Sigmoid colon (tissue), 7 donors: ENCODE measurements at places on chromosomes 3 and 15. TPM values are rescaled to one million over a fixed set of nuclear protein-coding genes. Genes with fewer than 3 reads are reported as not detected.
A peak's percentile ranks its signal among the peaks of the same experiment; 100 is the strongest.

- no peak overlapping the region for H3K4me3 ChIP-seq
- peaks cover 19% of the 10 kb centered on the region for H3K36me3 ChIP-seq
- H3K27me3 ChIP-seq = no peaks in the 10 kb centered on the region
- no peak for DNase-seq
- no peak overlapping the region for H3K27ac ChIP-seq
Observed at GRCh38 chr3:10289787-10290355, 2.9 kb downstream of the GHRL start.

DNA sequence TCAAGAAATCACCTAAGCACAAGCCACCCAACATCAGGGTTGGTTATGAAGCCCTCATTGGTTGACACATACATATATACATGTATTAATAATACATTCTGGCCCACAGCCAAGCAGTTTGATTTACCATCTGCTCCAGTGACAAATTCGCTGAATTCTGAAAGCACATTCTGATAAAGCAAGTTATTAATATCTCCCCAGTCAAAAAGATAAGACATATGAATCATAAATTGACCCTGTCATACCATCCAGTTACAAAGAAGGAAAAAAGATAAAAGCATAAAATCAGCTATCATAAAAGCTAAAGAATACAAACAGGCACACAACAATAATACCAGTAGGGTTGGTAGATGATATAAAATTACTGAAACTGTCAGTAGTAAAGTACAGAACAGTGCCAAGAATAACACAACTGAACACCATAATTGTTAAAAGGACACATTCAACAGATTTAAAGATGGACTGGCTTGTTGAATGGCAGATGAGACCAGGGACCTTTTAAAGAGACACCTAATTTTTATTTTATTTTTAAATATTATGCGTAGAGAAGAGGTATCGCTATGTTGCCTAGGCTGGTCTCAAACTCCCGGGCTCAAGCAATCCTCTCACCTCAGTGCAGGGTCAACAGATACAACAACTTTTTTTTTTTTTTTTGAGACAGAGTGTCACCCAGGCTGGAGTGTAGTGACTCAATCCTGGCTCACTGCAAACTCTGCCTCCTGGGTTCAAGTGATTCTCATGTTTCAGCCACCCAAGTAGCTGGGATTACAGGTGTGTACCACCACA, 7.7 kb downstream of the SNX4 start:
- no peaks in the 10 kb centered on the region for H3K27me3 ChIP-seq
- H3K27ac ChIP-seq = no peak overlapping the region
- H3K36me3 ChIP-seq = no peaks in the 10 kb centered on the region
- no peak for DNase-seq
- H3K4me3 ChIP-seq = no peak overlapping the region
- no peaks in the 10 kb centered on the region for H3K4me1 ChIP-seq

GRCh38 chr15:25172691-25173090, 217.9 kb downstream of the SNRPN start:
- no peaks in the 10 kb centered on the region for H3K27me3 ChIP-seq
- no peaks in the 10 kb centered on the region for H3K36me3 ChIP-seq
- no peak overlapping the region for H3K27ac ChIP-seq
- no peaks in the 10 kb centered on the region for H3K4me1 ChIP-seq
- no peak overlapping the region for H3K4me3 ChIP-seq
- peak; percentile 55 for DNase-seq

DNA sequence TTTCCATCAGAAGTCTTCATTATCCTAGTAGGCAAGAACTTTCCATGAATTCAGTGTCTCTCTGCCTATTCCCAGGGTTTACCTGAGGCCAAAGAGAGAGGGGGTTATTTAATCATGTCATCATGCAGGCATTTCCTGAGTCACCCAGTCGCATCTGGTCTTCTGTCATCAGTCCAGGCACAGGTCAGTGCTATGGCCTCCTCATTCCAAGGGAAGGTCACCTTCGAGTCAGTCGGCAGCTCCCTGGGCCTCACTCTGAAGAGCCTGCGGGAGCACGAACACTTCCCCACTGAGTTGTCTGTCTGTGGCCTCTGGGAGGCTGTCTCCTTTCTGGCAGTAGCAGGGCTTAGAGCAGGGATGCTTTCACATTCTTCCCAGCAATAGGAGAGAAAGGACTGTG, 26.2 kb upstream of the LRTM1 start:
- peaks cover 39% of the 10 kb centered on the region for H3K4me1 ChIP-seq
- no peaks in the 10 kb centered on the region for H3K36me3 ChIP-seq
- no peak overlapping the region for H3K27ac ChIP-seq
- H3K27me3 ChIP-seq = no peaks in the 10 kb centered on the region
- no peak overlapping the region for H3K4me3 ChIP-seq
- no peak for DNase-seq

DNA sequence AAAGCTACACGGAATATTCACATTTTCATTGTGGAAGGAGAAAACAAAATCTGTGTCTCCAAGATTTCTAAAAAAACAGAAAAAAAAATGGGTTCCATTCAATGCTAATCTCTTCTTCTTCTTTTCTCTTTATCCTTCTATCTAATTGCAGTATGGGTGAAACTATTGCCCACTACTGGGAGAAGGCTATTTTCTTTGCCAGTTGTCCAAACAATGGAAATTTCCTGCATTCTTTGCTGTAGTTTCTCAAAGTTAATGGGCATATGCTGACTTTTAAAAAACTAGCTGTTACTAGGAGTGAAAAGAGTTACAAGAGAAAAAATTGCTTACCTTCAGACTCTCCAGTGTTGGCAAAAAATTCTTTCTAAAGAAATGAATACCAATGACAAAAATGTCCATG, 179.3 kb upstream of the ANKRD28 start:
- H3K36me3 ChIP-seq = no peaks in the 10 kb centered on the region
- DNase-seq = no peak
- H3K4me3 ChIP-seq = no peak overlapping the region
- H3K27ac ChIP-seq = no peak overlapping the region
- no peaks in the 10 kb centered on the region for H3K27me3 ChIP-seq

- no peaks in the 10 kb centered on the region for H3K4me1 ChIP-seq
- H3K4me3 ChIP-seq = no peak overlapping the region
- H3K27me3 ChIP-seq = no peaks in the 10 kb centered on the region
- no peak overlapping the region for H3K27ac ChIP-seq
Observed at GRCh38 chr3:177641206-177641605, 443.9 kb upstream of the TBL1XR1 start.

DNA sequence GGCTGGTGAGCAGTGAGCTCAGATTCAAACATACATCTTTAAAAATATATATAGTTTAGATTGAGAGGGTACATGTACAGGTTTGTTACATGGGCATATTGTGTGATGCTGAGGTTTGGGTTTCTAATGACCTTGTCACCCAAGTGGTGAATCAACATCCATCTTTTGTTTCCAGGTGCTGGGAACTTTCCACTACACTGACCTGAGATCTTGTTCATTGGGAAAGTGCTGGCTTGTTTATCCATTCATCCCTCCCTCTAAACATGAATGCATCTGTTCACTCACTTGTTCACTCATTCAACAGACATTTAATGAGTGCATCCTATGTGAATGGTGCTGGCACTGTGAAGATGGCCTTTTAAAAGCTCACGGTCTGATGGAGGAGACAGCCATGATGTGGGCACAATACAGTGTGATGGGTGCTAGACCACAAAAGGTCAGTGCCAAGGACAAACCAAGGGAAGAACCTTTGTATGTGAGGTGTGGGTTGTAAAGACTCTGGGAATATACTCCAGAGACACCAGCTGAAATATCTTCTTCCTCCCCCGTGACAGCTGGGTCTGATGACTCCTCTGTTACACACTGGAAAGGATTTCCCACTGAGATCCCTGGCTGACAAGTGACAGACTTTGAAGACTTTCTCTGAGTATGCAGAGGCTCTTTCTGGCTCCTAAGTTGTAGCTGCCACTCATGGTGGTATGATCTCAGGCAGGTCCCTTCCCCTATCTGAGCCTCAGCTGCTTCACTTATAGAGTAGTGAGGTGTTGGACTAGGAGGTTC, 16.2 kb upstream of the ITGA11 start:
- H3K4me3 ChIP-seq = no peak overlapping the region
- H3K36me3 ChIP-seq = no peaks in the 10 kb centered on the region
- H3K27me3 ChIP-seq = no peaks in the 10 kb centered on the region
- H3K27ac ChIP-seq = no peak overlapping the region

GRCh38 chr15:92033314-92033713, 179.8 kb downstream of the SLCO3A1 start:
- no peaks in the 10 kb centered on the region for H3K36me3 ChIP-seq
- no peak overlapping the region for H3K4me3 ChIP-seq
- no peaks in the 10 kb centered on the region for H3K27me3 ChIP-seq
- no peak overlapping the region for H3K27ac ChIP-seq
- DNase-seq = no peak

DNA sequence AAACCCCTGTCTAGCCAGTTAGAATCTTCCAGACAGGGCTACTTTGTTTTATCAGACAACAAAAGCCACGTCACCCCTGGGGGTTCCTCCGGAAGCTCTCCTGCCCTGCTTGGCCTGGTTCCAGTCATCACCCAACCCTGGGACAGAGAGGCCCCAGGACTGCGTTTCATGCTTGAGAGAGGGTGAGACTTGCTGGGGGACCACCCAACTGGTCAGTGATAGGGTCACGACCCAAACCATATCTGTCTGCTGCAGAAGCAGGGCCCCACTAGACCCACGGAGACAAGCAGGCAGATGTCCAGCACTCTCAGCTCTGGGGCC, 1.2 kb downstream of the NT5DC2 start:
- H3K36me3 ChIP-seq = no peaks in the 10 kb centered on the region
- H3K27ac ChIP-seq = peak overlapping the region; percentile 65
- H3K4me3 ChIP-seq = peak overlapping the region; percentile 63
- no peaks in the 10 kb centered on the region for H3K27me3 ChIP-seq
- peak; percentile 71 for DNase-seq

- peaks cover 33% of the 10 kb centered on the region for H3K4me1 ChIP-seq
- H3K27me3 ChIP-seq = no peaks in the 10 kb centered on the region
- H3K36me3 ChIP-seq = no peaks in the 10 kb centered on the region
Observed at GRCh38 chr3:61828184-61828874, 267.0 kb downstream of the PTPRG start.

DNA sequence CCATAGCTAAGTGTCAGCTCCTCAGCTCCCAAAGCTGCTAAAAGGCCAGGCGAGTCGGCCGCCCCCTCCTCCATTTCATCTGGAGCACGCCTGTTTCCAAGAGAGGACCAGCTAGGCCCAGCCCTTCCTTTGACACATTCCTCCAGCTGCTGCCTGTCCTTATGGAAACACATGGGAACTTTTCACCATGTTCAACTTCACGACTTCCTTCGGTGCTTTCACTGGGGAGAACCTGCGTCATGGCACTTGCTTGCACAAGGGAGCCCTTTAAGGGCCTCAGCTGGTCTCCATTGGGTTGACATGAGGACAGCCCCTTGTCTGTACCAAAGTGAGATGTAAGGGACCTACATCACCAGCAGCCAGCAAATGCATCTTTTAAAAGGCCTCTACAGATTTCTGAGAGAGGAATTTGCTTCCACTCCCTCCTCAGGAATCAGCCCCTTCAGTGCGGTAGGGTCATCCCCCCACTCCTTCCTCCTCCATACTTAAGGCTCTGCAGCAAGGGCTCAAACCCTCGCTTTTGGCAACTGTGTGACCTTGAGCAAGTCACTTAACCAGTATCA, 2.1 kb downstream of the MAGI1 start:
- peak overlapping the region; percentile 62 for H3K4me3 ChIP-seq
- DNase-seq = no peak
- H3K4me1 ChIP-seq = no peaks in the 10 kb centered on the region
- H3K36me3 ChIP-seq = no peaks in the 10 kb centered on the region
- H3K27me3 ChIP-seq = no peaks in the 10 kb centered on the region
- H3K27ac ChIP-seq = peak overlapping the region; percentile 96

DNA sequence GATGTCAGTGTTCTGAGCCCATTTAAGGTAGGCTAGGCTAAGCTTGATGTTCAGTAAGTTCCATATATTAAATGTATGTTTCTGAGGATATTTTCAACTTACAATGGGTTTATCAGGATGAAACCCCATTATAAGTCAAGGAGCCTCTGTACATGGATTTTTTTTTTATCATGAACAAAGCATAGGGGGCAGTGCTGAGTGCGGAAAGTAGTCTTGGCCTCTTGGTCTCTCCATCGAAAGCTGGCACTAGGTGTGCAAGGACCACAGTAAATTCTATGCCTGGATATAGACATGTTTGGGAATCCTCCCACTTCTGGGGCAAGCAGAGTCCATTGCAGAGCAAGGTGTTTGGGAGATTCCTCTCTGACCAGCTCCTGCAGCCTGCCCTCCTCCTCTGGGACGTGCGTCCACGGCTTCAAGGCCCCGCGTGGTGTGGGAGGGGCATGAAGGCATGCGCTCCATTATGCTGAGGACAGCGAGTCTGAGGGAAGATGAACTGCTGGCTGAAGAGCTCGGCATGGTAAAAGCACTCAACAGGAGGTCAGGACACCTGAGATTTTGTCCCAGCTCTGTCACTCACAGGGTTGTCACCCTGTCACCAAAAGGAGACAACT, 122.9 kb upstream of the LIPC start:
- H3K4me1 ChIP-seq = no peaks in the 10 kb centered on the region
- H3K36me3 ChIP-seq = no peaks in the 10 kb centered on the region
- no peak overlapping the region for H3K27ac ChIP-seq

GRCh38 chr3:99402755-99403154, 235.6 kb upstream of the COL8A1 start:
- no peaks in the 10 kb centered on the region for H3K36me3 ChIP-seq
- H3K27me3 ChIP-seq = no peaks in the 10 kb centered on the region
- no peaks in the 10 kb centered on the region for H3K4me1 ChIP-seq
- H3K4me3 ChIP-seq = no peak overlapping the region
- DNase-seq = no peak

DNA sequence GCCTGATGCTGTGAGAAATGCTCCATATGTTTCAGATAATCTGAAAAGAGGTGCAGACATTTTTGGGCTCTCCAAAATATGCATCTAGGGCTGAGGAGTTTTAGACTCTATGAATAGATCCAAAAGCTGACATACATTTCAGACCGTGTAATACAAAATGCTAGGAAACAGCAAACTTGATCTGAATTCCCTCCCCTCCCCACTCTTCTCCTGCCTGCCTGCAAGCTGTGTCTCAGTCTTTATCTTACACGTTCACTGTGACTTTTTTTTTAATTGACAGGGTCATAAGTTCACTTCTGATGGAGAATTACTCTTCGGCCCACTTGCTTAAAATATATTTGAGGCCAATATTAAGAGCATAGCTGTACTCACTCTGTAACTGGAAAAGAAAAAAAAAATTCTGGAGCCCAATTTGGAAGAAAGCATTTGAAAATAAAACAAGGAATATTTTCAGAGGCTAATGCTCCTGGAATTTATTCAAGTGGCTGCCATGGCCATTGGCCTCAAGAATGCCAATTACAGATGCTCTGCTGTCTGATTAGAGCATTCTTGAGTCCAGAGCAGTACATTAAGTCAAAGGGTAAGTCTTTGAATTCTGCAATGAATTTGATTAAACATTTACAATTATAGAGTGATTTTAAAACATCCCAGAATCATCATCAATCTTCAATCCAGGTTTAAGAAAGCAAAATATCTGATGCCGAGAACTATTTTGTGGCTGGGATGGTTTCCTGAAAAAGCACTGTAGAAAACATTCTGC, 146.2 kb upstream of the SEMA6D start:
- no peaks in the 10 kb centered on the region for H3K36me3 ChIP-seq
- no peak overlapping the region for H3K4me3 ChIP-seq
- no peak for DNase-seq

GRCh38 chr3:88152841-88153240, 3.1 kb downstream of the C3orf38 start:
- peaks cover 42% of the 10 kb centered on the region for H3K4me1 ChIP-seq
- H3K4me3 ChIP-seq = no peak overlapping the region
- H3K27me3 ChIP-seq = no peaks in the 10 kb centered on the region
- H3K36me3 ChIP-seq = peaks cover 49% of the 10 kb centered on the region
- H3K27ac ChIP-seq = no peak overlapping the region
- DNase-seq = no peak

NME9 gene
- total RNA-seq = not detected

LAMB2 gene
- 612 TPM for total RNA-seq

PPP1R14D gene
- not detected for total RNA-seq

GOLGA8S gene
- 0.33 TPM for total RNA-seq

DUOXA2 gene
- 0.28 TPM for total RNA-seq

RTP1 gene
- total RNA-seq = not detected
